Bronchial epithelial cell (primary cell): ENCODE measurements at places on chromosomes 2 and 18.

DNA sequence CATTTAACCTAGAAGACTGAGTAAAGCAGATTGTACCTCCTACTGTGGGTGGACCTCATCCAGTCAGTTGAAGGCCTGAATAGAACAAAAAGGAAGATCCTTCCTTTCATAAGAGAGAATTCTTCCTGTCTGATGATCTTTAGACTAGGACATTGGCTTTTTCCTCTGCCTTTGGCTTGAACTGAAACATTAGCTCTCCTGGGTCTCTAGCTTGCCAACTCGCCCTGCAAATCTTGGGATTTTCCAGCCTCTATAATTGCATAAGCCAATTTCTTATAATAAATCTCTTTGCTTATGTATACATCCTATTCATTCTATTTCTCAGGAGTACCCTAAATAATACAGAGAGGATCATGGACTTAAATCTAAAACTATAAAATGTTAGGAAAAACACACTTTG lies 6.2 kb upstream of the KDSR start:
- DNase-seq = no peak

- DNase-seq = no peak
These were observed 2.3 kb upstream of the GCC2 start for GRCh38 chr2:108446703-108447102.

- DNase-seq = no peak
These were observed 133.4 kb upstream of the LRRTM1 start for GRCh38 chr2:80437959-80438358.

DNA sequence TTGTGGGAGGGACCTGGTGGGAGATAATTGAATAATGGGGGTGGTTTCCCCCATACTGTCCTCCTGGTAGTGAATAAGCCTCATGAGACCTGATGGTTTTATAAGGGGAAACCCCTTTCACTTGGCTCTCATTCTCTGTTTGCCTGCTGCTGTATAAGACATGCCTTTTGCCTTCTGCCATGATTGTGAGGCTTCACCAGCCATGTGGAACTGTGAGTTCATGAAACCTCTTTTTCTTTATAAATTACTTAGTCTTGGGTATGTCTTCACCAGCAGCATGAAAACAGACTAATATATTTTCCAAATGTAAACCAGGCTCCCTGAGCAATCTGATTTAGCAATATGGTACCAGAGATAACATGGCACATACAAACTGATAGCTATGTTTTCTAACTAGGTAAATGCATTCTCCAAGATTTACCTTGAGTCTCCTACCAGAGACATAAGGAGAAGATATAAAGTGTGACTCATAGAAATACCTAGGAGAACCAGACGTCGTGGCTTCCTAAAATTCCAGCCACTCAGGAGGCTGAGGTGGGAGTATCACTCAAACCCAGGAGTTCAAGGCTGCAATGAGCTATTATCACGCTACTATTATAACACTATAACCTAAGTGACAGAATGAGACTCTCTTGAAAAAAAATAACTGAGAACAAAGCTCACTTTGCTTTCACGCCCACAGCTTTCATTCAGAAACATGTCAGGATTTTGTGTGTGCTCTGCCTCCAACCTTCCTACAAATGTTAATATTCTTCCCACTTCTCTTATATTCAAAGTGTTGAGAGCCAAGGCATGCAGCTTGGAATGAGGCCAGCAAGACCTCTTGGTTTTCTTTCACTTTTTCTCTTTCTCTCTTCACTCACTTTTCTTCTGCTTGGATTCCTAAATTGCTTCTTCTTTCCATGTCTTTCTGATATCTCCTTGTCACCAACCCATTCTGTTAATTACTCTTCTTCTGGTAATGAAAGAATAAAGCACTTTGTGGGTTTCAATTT lies 263.9 kb upstream of the UBE2E3 start:
- DNase-seq = peak; percentile 30

GRCh38 chr18:56333839-56334238 lies 304.6 kb downstream of the TXNL1 start:
- peak; percentile 41 for DNase-seq

DNA sequence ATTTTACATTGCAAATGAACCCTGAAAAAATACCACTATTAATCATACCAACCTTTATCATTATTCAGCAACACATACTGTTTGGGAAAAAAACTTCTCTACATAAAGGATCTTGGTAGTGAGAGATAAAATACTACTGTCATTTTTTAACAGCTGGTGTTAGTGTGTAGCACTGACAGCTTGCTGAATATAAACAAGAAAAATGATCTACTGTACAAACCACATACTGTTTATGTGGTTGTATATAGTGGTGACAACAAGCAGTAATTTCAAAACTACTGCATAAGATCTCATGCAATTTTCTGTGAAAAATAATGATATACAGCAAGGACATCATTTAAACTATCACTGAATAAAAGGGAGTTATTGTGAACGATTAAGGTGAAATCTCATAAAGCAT lies 601.2 kb downstream of the LRP1B start:
- DNase-seq = no peak

- DNase-seq = no peak
These were observed 217.7 kb downstream of the SOCS6 start for GRCh38 chr18:70506511-70506910.

DNA sequence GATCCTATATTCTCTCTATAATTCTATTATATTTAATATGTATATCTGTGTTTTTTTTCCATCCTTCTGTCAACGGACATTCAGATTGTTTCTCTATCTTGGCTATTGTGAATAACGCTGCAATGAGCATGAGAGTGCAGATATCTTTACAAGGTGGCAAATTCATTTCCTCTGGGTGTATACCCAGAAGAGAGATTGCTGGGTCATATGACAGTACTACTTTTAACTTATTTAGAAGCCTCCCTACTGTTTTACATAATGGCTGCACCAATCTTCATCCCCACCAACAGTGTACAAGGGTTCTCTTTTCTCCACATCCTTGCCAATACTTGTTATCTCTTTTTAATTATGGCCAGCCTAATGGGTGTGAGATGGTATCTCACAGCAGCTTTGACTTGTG lies 66.5 kb downstream of the TSPYL6 start:
- DNase-seq = no peak

DNA sequence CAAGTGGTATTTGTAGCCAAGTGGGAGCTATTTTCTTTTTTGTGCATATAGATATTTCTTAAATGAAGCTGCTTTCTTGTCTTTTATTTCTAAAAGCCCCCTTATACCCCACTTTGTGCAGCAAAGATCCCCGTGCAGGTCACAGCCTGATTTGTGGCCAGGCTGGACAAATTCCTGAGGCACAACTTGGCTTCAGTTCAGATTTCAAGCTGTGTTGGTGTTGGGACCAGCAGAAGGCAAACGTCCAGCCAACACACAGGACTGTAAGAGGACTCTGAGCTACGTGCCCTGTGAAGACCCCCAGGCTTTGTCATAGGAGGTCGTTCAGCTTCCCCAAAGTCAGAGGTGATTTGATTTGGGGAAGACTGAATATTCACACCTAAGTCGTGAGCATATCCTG lies 21.9 kb downstream of the FOSL2 start:
- no peak for DNase-seq

DNA sequence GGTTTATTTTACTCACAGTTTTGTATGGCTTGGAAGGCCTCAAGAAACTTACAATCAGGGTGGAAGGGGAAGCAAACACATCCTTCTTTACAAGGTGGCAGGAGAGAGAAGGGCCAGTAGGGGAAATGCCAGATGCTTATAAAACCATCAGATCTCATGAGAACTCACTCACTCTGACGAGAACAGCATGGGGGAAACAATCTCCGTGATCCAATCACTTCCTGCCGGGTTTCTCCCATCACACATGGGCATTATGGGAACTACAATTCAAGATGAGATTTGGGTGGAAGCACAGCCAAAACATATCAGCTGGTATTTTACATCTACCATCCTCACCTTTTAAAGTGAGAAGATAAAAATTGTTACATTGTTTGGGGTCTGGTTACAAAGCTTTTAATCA lies 427.9 kb upstream of the CDH7 start:
- DNase-seq = no peak

DNA sequence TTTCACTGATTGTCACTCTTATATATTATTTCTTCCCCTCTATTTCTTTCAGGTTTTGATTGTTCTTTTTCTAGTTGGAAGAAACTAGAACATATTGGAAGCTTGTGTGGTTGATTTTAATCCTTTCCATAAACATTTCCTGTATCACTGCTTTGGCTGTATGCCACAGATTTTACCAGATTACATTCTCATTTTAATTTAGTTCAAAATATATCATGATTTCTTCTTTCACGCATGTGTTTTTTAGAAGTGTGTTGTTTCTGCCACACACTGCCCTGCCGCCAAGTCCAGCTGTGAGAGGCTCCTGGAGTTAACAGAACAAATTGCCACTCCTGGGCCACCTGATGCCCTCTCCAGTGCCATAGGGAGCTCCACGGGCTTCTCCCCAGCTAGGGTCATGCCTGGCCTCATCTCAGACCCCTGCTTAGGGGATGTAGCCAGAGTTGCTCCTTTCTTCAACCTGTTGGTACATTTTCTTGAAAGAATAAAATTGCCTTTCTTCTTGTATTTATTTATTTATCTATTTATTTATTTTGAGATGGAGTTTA lies 206.2 kb upstream of the COPS8 start:
- no peak for DNase-seq
